ENCODE measurements at places on chromosomes 7 and 10.

DNA sequence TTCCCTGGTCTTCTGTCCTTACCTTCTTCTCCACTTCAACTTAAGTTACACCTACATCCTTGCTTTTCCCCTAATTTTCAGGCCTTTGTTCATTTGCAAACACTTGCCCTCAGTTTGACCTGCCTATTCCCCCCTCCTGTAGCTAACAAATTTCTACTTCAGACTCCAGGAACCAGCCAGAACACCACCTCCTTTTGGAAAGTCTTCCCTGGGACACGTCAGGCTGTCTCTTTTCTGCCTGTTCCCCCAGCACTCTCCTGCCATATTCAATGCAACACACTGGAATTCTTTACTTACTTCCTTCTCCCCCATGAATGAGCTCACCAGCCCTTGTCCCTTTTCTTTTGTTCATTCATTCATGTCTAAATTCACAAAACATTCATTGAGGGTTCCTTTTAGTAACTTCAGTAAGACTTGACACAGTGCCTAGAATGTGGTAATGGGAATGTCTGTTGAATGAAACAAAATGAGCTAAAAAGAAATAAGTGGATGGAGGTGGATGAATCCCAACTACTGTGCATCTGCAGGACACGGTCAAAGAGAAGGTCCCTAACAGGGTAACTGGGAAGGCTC lies 478.0 kb downstream of the KCNMA1 start:
- no peak for DNase-seq

GRCh38 chr10:112701878-112702255 lies 248.2 kb upstream of the TCF7L2 start:
- no peak for DNase-seq

- DNase-seq: no peak
Measured at GRCh38 chr10:124559372-124560132, 97.9 kb downstream of the LHPP start.

- peak; percentile 89 for DNase-seq
Measured at GRCh38 chr10:5684971-5685763, 529 bp downstream of the TASOR2 start.

DNA sequence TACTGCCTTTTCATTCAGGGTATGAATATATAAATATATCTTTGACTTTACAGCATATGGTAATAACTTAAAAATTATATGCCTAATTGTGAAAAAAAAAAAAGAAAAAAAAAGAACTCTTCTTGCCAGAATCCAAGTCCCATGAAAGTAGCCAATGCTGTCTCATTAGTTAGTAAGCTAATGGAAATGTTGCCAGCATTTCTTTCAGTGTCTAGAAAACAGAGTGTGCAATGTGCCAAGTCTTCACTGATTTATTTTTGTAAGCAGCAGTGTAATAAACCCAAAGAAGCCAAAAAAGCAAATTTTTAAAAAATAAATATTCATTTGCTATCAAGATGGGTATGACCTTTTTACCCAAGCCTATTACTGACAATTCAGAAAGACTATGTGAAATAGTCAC lies 31.1 kb upstream of the LRRN3 start:
- no peak for DNase-seq

GRCh38 chr10:62728479-62728878 lies 76.0 kb upstream of the ADO start:
- peak; percentile 11 for DNase-seq

DNA sequence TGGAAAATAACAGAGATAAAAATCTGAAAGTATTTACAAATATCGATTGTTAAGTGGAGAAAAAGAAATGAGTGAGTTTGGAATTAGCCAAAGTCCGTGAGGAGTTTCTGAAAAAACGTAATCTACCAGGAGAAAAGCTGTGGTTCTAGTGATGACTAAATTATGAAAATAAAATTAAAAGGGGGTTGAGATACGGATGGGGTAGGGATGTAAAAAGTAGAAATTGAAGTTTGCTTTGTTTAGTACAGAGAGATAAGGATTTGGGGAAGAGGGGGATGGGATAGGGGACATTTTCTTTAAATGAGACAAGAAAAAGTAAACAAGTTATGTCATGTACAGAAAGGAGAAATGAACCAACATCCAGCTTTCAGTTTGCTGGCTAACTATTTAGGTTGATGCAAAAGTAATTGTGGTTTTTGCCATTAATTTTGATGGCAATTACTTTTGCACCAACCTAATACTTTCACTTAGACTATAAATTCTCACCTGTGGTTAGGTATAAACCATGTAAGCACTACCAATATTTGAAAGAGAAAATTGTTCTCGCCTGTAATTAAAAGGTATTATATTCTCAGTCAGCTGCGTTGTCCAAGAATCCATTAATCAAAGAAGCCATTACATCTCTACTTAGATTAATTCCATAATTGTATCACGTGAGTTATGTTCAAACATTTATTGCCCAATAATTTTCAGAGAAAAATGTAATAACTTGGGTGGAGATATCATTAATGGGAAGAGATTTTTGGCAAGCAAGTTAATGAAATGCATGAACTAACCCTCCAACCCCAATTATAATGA lies 143.0 kb upstream of the NRP1 start:
- DNase-seq: no peak

DNA sequence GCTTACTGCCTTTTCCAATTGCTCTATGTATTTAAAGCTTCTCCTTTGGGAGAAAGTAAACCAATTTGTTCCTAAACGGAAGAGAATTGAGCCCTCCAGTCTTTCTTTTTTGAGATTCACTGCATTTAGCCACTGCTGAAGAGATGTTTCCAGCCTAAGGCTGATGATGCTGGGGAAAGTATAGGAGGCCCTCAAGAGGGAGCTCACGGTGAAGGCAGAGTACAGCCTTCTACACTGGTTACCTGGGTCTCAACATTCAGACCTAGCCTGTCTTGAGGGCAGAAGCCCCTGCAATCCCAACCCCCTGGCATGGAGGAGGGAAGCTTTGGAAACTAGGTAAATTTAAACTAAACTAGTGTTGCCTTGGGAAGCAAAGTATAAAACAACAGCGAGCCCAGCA lies 316.7 kb upstream of the TPK1 start:
- DNase-seq: no peak
